ENCODE measurements at places on chromosomes 1 and 21. TPM values are rescaled to one million over a fixed set of nuclear protein-coding genes. Genes with fewer than 3 reads are reported as not detected.
A peak's percentile ranks its signal among the peaks of the same experiment; 100 is the strongest.

The ERMAP gene
- 7.8 TPM for total RNA-seq

The KCNT2 gene
- total RNA-seq, result not detected

The TIAM1 gene
- total RNA-seq, result 55.7 TPM

DNA sequence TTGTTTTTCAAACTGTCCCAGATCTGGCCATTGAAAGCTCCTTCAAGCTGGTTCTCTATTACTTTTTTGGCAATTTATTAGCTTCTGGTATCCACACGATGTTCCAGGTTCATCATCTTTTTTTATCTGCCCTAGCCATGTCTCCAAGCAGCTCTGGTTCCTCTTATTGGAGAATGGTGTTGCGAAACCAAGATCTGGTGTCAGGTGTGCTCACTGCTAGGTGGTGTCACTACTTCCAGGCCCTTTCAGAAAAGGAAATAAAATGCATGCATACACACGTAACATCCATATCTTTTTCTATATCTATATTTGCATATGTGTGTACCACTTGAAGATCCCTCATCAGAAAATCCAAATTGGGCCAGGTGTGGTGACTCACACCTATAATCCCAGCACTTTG, 53.3 kb downstream of the GATAD2B start:
- H3K27me3 ChIP-seq, result no peaks in the 10 kb centered on the region
- H3K36me3 ChIP-seq, result peaks cover 11% of the 10 kb centered on the region
- peaks cover 25% of the 10 kb centered on the region for H3K4me1 ChIP-seq
- no peak overlapping the region for H3K27ac ChIP-seq

The KCND3 gene
- total RNA-seq, result not detected

The VASH2 gene
- total RNA-seq, result not detected

DNA sequence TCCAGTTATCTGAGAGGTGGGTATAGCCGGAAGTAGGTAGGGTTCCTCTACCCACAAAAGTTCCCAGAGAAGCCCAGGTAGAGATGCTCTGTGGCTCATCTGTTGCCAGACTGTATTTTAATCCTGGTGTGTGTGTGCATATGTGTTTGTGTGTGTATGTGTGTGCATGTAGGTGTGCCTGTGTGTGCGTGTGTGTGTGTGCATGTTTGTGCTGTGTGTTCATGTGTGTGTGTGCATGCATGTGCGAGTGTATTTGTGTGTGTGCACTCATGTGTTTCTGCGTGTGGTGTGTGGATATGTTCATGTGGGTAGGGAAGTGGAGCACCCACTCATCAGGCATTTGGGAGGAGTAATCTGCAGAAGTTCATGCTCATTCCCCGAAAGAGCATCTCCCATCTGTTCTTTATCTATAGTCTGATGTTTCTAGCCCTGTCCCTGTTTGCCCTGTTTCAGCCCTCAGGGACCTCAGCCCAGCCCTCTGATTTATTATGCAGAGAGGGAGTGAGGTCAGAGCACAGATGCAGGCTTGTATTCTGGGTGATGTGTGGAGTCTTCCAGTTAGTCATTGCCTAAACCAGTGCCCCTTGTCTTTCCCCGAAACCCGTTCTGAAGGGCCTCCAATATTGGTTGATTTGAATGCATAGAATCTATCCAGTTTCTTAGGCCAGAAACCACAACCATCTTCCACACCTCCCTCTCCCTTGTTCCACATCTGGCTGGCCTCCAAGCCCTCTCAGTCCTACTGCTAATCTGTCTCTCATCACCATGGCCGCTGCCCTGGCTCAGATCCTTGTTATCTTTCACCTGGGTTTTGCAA, 69.1 kb downstream of the DISC1 start:
- no peak for DNase-seq
- H3K36me3 ChIP-seq, result peaks cover 10% of the 10 kb centered on the region
- no peak overlapping the region for H3K4me3 ChIP-seq

The MAP10 gene
- total RNA-seq, result 3.1 TPM

The NTNG1 gene
- not detected for total RNA-seq

The FAM72D gene
- 17.0 TPM for total RNA-seq

DNA sequence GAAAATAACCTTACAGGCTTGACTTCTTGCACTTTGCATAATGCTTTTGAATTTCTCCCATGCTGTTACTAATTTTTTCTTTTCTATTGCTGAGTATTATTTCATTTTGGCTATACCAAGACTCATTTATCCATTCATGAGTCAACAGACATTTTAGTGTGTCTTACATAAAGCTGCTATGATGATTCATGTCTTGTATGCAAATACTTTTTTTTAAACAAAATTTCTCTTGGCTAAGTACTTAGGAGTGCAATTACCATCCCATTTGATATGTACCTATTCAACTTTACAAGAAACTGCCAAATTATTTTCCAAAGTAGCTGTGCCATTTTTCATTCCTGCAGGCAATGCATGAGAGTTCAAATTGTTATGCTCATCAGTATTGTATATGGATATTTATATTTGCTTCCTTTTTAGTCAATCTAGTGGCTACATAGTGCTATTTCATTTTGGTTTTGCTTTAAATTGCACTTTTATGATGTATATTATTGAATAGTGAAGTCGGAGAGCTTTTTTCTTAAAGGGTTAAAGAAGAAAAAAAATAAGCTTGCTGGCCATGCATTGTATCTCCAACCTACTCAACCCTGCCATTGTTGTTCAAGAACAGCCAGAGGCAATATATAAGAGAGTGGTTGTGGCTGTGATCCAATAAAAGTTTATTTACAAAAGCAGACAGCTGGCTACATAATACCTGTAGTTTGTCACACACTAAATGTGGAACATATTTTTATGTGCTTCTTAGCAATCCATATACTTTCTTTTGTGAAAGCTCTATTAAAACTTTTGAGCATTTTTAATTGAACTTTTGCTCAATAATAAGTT, 862.8 kb downstream of the KCNT2 start:
- H3K4me1 ChIP-seq, result no peaks in the 10 kb centered on the region
- no peaks in the 10 kb centered on the region for H3K36me3 ChIP-seq
- no peak overlapping the region for H3K27ac ChIP-seq
- no peaks in the 10 kb centered on the region for H3K27me3 ChIP-seq
- H3K4me3 ChIP-seq, result no peak overlapping the region

GRCh38 chr1:214404571-214405213, 123.7 kb downstream of the SMYD2 start:
- H3K36me3 ChIP-seq, result no peaks in the 10 kb centered on the region
- H3K27me3 ChIP-seq, result no peaks in the 10 kb centered on the region
- no peak for DNase-seq
- H3K4me1 ChIP-seq, result peaks cover 21% of the 10 kb centered on the region
- H3K27ac ChIP-seq, result no peak overlapping the region

DNA sequence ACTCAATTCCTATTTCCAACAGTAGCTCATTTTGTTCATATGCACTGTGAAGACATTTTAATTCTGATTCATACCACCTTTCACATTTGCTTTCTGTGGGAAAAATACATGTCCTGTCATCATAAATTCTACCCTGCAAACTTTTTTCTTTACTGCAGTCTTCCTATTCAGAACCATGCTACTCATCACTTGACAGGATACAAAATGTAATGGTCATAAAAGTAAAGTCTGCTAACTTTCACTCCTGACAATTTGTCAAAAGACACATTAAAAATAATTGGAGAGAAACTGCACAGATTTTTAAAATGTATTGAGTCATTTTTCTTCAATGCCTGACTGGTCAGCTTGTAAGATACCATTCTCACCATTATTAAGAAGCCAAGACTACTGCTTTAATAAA, 1817.1 kb downstream of the BRINP3 start:
- no peak overlapping the region for H3K4me3 ChIP-seq
- H3K27ac ChIP-seq, result no peak overlapping the region
- no peaks in the 10 kb centered on the region for H3K27me3 ChIP-seq
- H3K4me1 ChIP-seq, result no peaks in the 10 kb centered on the region
- H3K36me3 ChIP-seq, result no peaks in the 10 kb centered on the region
- DNase-seq, result no peak

The SLC44A5 gene
- total RNA-seq, result not detected

- peak overlapping the region; percentile 100 for H3K27ac ChIP-seq
- peaks cover 10% of the 10 kb centered on the region for H3K27me3 ChIP-seq
- peaks cover 18% of the 10 kb centered on the region for H3K36me3 ChIP-seq
- DNase-seq, result no peak
- peaks cover 25% of the 10 kb centered on the region for H3K4me1 ChIP-seq
Observed at GRCh38 chr1:21783679-21784603, 992 bp upstream of the USP48 start.

The NBPF14 gene
- 20.6 TPM for total RNA-seq

DNA sequence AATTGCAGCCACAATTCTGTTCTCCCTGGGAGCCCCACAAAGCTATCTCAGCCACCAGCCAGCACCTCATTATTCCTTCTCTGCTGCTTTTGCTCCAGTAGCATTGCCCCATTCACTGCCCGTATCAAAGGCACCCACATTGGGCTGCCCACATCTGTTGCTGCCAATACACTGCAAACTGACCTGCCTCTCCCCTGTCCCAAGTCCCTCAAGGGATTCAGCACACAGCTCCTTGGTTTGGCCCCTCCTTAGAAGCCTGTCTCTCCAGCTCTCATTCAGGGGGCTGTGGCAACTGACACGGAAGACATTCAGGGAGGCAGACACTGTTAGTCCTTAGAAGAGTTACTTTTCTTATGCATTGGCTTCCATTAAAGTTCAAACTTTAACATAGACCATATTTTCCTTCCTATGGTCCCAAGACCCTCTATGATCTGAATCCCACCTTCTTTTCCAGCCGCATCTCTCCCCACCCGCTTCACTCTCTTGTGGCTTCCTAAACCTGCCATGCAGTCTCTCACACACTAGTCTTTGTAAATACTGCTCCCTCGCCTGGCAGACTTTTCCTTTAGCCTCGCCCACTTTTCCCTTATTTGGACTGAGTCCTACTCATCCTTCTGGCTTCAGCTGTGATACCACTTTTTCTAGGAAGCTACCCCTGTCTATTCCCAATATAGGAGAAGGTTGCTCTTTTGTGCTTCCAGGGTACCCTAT, 19.3 kb upstream of the KLHDC8A start:
- no peak overlapping the region for H3K27ac ChIP-seq
- H3K27me3 ChIP-seq, result peaks cover 46% of the 10 kb centered on the region
- peaks cover 11% of the 10 kb centered on the region for H3K4me1 ChIP-seq
- DNase-seq, result no peak
- H3K4me3 ChIP-seq, result no peak overlapping the region

DNA sequence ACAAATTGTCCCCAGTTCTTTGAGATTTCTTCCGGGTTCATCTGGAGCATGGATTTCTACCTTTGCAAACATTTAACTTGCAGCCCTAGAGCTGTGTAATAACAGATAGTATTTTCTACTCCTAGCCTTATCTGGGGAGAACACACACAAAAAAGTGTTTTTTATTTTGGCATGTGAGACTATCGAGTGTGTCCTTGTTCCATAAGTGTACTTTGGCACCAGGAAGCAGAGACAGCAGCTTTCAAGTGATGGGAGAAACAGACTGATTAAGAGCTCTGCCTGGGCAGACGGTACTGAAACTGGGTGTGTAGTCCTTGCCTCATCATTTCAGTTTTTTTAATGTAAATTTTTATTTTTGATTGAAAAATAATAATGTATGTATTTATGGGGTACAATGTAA, 297.4 kb downstream of the ST6GALNAC3 start:
- no peak overlapping the region for H3K27ac ChIP-seq
- no peak overlapping the region for H3K4me3 ChIP-seq
- no peak for DNase-seq
- no peaks in the 10 kb centered on the region for H3K36me3 ChIP-seq
- no peaks in the 10 kb centered on the region for H3K27me3 ChIP-seq

The APCS gene
- not detected for total RNA-seq

- no peaks in the 10 kb centered on the region for H3K36me3 ChIP-seq
- H3K27me3 ChIP-seq, result no peaks in the 10 kb centered on the region
Observed at GRCh38 chr1:235532360-235532759, 28.1 kb upstream of the B3GALNT2 start.

- H3K27ac ChIP-seq, result no peak overlapping the region
- peaks cover 13% of the 10 kb centered on the region for H3K4me1 ChIP-seq
- DNase-seq, result peak; percentile 24
- no peak overlapping the region for H3K4me3 ChIP-seq
Observed at GRCh38 chr1:186404454-186405051, 28.9 kb downstream of the ODR4 start.

GRCh38 chr1:32470991-32471694, 6.3 kb downstream of the ZBTB8B start:
- peak; percentile 12 for DNase-seq
- H3K27ac ChIP-seq, result no peak overlapping the region
- H3K27me3 ChIP-seq, result peaks cover 20% of the 10 kb centered on the region
- H3K4me3 ChIP-seq, result no peak overlapping the region

DNA sequence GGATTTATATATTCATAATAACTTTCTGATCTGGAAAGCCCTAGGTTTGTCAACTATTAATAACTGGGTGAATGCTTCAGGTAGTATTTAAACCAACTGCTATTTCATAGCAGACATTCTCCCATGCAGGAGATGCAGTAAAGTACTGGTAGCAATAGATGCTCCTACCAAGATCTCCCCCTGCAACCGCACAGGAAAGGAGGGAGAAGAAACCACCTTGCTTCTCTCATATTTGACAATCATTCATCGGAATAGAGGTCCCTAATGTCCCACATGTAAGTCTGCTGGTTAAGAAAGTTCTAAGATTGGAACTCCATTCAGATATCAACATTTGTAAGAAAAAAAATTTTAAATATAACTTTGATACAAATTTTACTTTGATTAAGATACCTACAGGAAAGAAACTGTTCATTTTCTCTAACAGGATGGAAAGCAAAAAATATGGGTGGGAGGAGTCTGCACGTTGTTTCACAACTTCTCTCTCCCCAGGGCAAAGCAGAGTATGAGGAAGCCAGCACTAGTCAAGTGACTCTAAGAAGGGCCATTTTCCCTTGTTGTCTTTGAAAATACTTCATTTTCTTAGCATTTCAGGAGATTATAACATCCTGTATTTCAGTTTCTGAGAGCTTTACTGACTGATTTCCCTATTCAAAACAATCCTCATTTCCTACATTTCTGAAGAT, at the start of gene PYHIN1:
Gene PYHIN1, plus strand, starts transcription at position 498 of the 683 bp plus-strand sequence. CDS start 5,359 bp downstream, outside the sequence.
- DNase-seq, result peak; percentile 41
- H3K4me1 ChIP-seq, result peaks cover 41% of the 10 kb centered on the region
- H3K36me3 ChIP-seq, result peaks cover 31% of the 10 kb centered on the region
- peak within 1 kb of the TSS; percentile 82 for H3K27ac ChIP-seq

The SH2D5 gene
- not detected for total RNA-seq

DNA sequence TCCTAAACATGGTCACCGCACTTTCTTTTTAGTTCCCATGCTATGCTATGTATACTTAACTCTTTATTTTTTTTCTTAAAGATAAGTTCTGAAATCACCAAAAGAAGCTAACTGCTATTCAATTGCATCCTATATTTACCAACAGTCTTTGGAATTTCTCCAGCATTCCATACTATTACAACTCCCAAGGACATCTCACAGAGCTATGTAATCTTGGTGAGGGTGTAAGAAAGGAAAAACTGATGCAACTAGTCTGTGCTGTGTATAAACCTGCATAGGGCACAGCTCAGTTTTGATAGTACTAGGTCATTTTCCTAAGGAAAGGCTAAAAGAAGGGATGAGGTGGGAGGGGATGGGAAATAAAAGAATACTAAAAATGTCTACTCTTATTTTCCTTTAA, 78.0 kb downstream of the PTPN14 start:
- no peaks in the 10 kb centered on the region for H3K4me1 ChIP-seq
- DNase-seq, result no peak
- no peak overlapping the region for H3K27ac ChIP-seq
- H3K4me3 ChIP-seq, result no peak overlapping the region
- peaks cover 6% of the 10 kb centered on the region for H3K27me3 ChIP-seq

- H3K27me3 ChIP-seq, result no peaks in the 10 kb centered on the region
- H3K4me1 ChIP-seq, result peaks cover 50% of the 10 kb centered on the region
- H3K27ac ChIP-seq, result no peak overlapping the region
- DNase-seq, result no peak
- peaks cover 30% of the 10 kb centered on the region for H3K36me3 ChIP-seq
Observed at GRCh38 chr1:161216945-161217712, 2.0 kb downstream of the FCER1G start.

Data from activated CD4-positive, alpha-beta T cell treated with anti-CD3 and anti-CD28 coated beads, Interleukin-2, amount 10 ng/mL, durations not matched to agents 7 days and 5 days (primary cell).